ENCODE measurements at places on chromosomes 6 and 20. TPM values are rescaled to one million over a fixed set of nuclear protein-coding genes. Genes with fewer than 3 reads are reported as not detected.

Gene KCNK5
- polyA plus RNA-seq, result 0.33 TPM

Gene FOXS1
- 6.0 TPM for polyA plus RNA-seq

Gene MATN4
- 0.06 TPM for polyA plus RNA-seq

DNA sequence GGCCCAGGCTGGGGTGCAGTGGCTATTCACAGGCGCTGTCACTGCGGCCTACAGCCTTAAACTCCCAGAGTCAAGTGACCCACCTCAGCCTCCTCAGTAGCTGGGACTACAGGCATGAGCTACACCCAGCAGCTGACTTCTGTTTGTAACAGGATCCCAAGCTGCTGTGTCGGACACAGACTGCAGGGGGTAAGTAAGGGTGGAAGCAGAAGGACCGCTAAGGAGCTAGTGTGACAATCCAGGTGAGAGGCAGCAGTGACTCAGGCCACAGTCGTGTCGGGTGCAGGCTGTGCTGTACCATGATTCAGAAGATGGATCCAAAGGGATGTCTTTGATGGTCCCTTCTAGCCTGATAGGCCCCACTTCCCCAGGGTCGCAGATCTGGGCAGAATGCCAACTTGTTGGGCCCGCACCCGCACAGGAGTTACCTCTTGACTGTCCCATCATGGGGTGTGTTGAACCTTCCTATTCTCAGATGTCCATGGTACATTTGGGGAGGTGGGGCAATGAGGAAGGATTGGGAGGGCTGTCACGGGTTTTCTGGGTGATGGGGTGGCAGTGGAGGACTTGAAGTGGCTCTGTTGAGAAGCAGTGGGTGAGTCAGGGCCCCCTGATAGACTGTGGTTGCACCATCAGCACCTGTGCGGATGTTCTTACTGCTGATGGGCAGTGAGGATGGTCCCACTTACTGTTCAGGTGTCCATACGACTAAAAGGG, 25.3 kb downstream of the AAR2 start:
- no peak overlapping the region for H3K4me3 ChIP-seq
- H3K27ac ChIP-seq, result no peak overlapping the region
- no peak for DNase-seq
- H3K27me3 ChIP-seq, result no peaks in the 10 kb centered on the region
- peaks cover 3% of the 10 kb centered on the region for H3K36me3 ChIP-seq

DNA sequence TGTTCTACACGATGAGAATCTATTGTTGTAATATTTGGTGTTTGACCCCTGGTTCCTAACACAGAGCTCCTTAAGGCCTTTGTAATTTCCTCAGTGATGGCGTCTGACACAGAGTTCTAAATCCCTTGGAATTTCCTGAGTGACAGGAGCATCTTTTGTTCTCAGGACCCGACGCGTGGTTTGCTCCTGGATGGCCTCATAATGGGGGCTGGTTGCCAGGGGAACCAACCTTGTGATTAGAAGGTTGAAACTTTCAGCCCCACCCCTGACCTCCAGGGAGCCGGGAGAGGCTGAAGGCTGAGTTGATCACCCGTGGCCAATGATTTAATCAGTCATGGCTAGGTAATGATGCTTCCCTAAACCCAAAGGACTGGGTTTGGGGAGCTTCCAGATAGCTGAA, 20.5 kb upstream of the ZNF133 start:
- no peak overlapping the region for H3K27ac ChIP-seq
- H3K4me3 ChIP-seq, result no peak overlapping the region
- no peak for DNase-seq

DNA sequence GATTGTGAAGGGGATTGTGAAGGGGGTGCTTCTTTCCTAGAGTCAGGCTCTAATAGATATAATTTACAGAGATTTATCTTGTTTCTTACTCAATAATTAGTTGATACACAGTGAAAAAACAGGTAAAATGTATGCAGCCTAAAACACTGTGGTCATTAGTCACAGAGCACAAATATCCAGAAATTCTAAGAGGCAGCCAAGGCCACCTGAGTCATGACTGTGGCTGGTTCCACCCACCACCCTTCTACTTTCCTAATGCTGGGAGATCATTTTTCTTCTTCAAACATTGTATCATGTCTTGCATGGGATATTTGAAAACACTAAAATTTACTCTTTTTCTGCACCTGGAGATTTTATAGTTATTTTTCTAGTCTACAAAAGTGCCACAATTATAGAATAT, 181.6 kb downstream of the OTOR start:
- H3K36me3 ChIP-seq, result no peaks in the 10 kb centered on the region
- no peak for DNase-seq
- no peak overlapping the region for H3K4me3 ChIP-seq
- H3K27ac ChIP-seq, result no peak overlapping the region
- no peaks in the 10 kb centered on the region for H3K4me1 ChIP-seq

DNA sequence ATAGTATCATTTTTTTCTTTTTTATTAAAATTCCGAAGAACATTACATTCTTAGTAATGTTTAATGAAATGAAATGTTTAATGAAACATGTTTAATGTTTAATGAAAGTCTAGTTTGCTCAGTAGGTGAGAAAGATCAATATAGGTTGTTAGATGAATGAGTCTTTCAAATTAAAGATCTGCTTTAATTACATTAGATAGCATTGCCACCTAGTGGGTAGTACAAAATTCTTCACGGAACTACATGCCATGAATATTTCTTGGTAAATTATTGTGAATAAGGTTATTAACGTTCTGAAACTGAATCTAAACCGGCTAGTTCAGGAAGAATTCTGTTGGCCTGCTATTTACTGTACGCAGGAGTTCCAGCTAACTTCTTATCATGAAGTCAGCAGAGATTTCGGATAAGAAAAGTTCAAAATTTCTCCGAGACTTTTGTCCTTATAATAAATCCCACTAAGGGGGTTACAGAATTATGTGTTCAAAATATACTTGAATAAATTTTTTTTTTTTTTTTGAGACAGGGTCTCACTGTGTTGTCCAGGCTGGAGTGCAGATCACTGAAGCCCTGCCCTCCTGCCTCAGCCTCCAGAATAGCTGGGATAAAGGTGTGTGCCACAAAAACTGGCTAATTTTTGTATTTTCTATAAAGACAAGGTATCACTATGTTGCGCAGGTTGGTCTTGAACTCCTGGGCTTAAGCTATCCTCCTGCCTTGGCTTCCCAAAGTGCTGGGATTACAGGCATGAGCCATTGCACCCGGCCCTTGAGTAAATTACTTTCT, 7.9 kb upstream of the GMNN start:
- no peaks in the 10 kb centered on the region for H3K27me3 ChIP-seq
- no peaks in the 10 kb centered on the region for H3K36me3 ChIP-seq
- H3K4me1 ChIP-seq, result no peaks in the 10 kb centered on the region
- H3K27ac ChIP-seq, result no peak overlapping the region
- no peak for DNase-seq

DNA sequence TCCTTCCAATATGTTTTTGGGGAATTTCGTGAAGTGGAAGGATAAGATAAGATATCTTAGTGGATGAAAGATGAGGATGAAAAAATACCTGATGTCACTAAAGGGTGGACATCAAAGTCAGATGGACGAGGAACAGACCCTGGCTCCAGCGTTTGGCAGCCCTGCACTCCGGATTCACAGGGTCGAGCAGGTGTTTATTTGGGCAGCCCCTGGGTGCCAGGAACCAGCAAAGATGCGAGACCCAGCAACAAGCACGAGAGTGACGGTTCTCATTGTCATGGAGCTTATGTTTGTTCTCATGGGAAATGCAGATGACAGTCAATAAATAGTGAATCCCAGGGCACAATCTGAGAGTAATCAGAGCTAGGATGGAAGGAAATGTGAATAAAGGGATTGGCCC, 131.1 kb downstream of the PHACTR3 start:
- no peak overlapping the region for H3K4me3 ChIP-seq
- no peaks in the 10 kb centered on the region for H3K36me3 ChIP-seq
- peaks cover 37% of the 10 kb centered on the region for H3K27me3 ChIP-seq
- H3K4me1 ChIP-seq, result no peaks in the 10 kb centered on the region
- no peak overlapping the region for H3K27ac ChIP-seq
- no peak for DNase-seq

- DNase-seq, result no peak
- H3K4me1 ChIP-seq, result no peaks in the 10 kb centered on the region
- H3K27ac ChIP-seq, result no peak overlapping the region
- no peaks in the 10 kb centered on the region for H3K27me3 ChIP-seq
- H3K4me3 ChIP-seq, result no peak overlapping the region
Measured at GRCh38 chr6:43811733-43812099, 41.7 kb downstream of the VEGFA start.

- no peaks in the 10 kb centered on the region for H3K27me3 ChIP-seq
- no peaks in the 10 kb centered on the region for H3K4me1 ChIP-seq
- no peak overlapping the region for H3K27ac ChIP-seq
- no peaks in the 10 kb centered on the region for H3K36me3 ChIP-seq
- H3K4me3 ChIP-seq, result no peak overlapping the region
Measured at GRCh38 chr20:64277571-64278316, 22.2 kb downstream of the PCMTD2 start.

- peaks cover 14% of the 10 kb centered on the region for H3K4me1 ChIP-seq
- no peaks in the 10 kb centered on the region for H3K27me3 ChIP-seq
- H3K27ac ChIP-seq, result no peak overlapping the region
- peak; percentile 19 for DNase-seq
- H3K4me3 ChIP-seq, result no peak overlapping the region
Measured at GRCh38 chr6:142378138-142378875, 76.5 kb downstream of the ADGRG6 start.

DNA sequence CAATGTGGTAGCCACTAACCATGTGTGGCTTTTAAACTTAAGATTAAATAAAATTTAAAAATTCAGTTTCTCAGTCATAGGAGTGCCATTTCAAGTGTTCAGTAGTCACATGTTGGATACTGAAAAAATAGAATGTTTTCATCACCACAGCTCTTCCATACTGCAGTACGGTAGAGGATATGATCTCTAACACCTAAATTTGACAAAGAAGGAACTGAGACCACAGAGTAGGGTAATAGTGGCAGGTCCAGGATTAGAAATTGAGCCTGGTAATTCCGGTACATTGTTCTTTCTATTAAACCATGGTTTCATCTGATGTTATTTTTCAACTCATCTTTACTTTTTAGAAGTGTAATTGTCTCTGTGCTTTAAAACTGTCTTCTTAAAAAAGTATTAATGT, 104.0 kb downstream of the CD2AP start:
- no peak overlapping the region for H3K4me3 ChIP-seq
- H3K36me3 ChIP-seq, result peaks cover 10% of the 10 kb centered on the region
- no peaks in the 10 kb centered on the region for H3K27me3 ChIP-seq
- H3K27ac ChIP-seq, result no peak overlapping the region

DNA sequence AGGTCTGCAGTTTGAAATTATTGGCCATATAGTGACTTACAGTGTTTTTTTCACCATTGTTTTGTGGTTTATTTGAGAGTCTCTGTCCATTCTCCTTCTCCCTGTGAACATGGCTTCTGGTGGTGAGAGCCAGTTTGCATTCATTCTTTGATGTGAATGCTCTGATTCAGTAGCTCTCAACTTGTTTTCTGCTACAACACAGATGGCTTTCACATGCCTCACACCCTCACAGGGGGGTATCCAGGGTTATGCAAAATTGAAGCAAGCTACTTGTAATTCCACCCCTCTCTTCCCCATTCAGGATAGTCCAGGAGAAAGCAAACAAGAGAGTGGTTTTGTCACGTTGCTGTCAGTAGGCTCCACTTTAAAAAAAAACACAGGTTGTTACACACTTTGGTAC, 55.6 kb downstream of the SLX4IP start:
- H3K27me3 ChIP-seq, result no peaks in the 10 kb centered on the region
- no peak for DNase-seq
- no peak overlapping the region for H3K4me3 ChIP-seq
- H3K36me3 ChIP-seq, result no peaks in the 10 kb centered on the region

DNA sequence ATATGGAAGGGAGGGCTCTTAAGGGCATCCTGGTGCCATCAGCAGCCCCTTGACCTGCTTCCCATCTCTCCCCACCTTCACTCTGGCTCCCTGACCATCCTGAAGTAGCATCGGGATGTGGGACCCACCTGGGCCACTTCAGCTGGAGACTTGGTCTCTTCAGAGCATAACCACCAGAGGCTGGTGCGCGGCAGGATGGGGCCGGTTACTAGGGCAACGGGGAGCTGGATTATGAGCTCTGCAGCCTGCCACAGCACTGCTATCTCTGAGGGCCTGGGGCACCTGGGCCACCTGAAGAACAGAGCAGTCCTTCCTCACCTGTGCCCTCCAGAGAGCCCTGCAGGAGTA, 79.7 kb downstream of the SYNJ2 start:
- H3K4me1 ChIP-seq, result peaks cover 18% of the 10 kb centered on the region
- H3K36me3 ChIP-seq, result peaks cover 70% of the 10 kb centered on the region
- H3K4me3 ChIP-seq, result no peak overlapping the region
- peak overlapping the region; percentile 84 for H3K27ac ChIP-seq
- no peak for DNase-seq
- H3K27me3 ChIP-seq, result no peaks in the 10 kb centered on the region

DNA sequence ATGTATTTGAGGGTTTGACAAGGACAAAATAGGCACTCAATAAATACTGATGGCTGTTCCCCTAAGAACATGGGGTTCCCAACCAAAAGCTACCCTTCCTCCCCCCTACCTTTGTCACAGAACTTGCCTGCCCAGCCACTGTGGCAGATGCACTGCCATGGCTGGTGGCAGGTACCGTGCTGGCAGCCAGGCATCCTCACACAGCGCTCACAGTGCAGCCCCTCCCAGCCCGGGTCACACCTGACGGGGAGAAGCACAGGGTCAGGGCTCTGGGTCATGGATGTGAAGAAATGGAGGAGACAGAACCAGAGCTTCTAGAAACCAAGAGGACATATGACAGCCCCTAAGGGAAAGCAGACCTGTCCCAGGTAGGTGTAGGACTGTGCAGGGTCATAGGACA, 2.5 kb downstream of the DLK2 start:
- DNase-seq, result no peak
- H3K4me1 ChIP-seq, result peaks cover 17% of the 10 kb centered on the region
- no peak overlapping the region for H3K4me3 ChIP-seq
- H3K36me3 ChIP-seq, result no peaks in the 10 kb centered on the region
- peaks cover 13% of the 10 kb centered on the region for H3K27me3 ChIP-seq

GRCh38 chr20:2631228-2631627, 21.2 kb upstream of the NOP56 start:
- no peak overlapping the region for H3K4me3 ChIP-seq
- H3K36me3 ChIP-seq, result no peaks in the 10 kb centered on the region
- H3K27ac ChIP-seq, result no peak overlapping the region

DNA sequence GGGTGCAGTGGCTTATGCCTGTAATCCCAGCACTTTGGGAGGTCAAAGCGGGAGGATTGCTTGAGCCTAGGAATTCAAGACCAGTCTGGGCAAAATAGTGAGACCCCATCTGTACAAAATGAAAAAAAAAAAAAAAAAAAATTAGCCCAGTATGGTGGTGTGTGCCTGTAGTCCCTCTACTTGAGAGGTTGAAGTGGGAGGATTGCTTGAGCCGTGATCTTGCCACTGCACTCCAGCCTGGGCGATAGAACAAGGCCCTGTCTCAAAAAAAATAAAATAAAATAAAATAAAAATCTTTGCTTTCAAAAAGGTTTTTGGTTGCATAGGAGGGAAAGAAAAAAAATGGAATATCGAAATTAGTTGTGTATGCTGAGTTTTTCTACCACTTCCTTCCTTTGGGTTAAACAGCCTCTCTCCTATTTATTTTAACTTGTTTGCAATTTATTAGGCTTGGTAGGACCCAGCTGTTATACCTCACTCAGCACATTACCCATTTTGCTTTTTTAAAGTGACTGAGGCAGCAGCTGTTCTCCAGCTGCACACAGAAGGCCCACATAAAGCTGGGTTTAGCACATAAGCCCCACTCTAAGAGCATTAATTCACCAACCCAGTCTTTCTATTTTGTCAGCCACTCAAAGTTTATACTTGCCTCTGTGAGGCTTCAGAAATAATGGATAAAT, 152.3 kb downstream of the ZFAND3 start:
- H3K4me3 ChIP-seq, result no peak overlapping the region
- H3K36me3 ChIP-seq, result no peaks in the 10 kb centered on the region
- H3K27me3 ChIP-seq, result no peaks in the 10 kb centered on the region
- DNase-seq, result no peak
- H3K4me1 ChIP-seq, result peaks cover 11% of the 10 kb centered on the region
- no peak overlapping the region for H3K27ac ChIP-seq
